CD4-positive, CD25-positive, alpha-beta regulatory T cell (primary cell): ENCODE measurements at places on chromosomes 6 and 20.

GRCh38 chr20:45322952-45323383 is 14.9 kb upstream of the MATN4 start:
- no peak for DNase-seq

- DNase-seq, result no peak
These were observed 19.6 kb upstream of the RREB1 start for GRCh38 chr6:7088076-7088742.

DNA sequence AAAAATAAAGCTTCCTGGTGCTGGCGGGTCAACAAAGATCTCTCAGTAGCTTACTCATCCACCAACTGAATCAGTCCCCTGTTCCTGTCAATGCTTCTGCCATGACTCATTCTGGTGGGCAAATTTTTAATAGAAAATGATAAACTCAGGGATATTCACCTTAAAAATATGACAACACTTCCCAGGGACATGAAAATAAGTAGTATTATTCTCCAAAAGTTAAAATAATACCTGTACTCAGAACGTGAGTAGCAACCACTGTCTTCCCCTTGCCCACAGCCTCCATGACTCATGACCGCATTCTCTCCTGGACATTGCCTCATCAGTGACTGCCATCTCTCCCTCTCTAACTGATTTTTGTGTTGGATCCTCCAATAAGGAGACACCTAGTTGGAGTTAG is 552.3 kb downstream of the KIF16B start:
- no peak for DNase-seq

DNA sequence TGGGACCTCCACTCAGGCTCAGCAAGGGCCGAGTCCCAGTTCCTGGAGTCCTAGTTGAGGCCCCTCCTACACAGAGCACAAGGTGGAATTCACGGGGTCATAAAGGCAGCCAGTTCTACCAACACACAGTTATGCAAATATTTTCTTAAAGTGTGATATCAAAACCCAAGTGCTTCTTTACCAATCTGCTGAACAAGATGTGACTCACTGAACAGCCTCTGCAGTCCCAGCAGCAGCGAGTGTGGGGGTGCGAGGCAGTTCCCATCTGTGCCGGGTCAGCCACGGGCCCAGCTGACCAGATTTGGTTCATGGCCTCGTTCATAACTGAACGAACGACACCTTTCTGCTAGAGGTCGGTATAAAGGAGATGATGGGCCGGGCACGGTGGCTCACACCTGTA is 4.5 kb upstream of the TCEA2 start:
- DNase-seq, result no peak

- DNase-seq, result no peak
These were observed 3.3 kb downstream of the RAB22A start for GRCh38 chr20:58312836-58313235.

DNA sequence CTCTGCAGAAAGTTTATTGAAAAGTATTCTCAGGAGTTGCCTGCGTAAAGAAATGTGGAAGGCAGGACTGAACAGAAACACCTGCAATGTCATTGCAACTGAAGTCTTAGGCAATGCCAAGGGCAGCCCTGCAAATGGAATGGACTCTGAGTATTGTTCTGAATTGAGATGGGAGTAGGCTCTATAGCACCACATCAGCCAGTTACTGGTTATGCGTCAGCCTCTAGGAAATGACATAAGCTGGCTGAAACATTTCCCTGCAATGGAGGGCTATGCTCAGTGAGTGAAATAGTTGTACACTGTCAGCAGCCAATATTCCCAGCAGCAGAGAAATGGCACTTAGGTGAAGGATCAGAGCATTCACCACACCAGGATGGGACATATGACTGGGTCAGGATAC is 13.8 kb upstream of the GJE1 start:
- DNase-seq, result no peak

- DNase-seq, result no peak
These were observed 229.7 kb upstream of the MARCKS start for GRCh38 chr6:113627480-113627879.

GRCh38 chr20:64210656-64211369 is 44.7 kb upstream of the PCMTD2 start:
- DNase-seq, result no peak

DNA sequence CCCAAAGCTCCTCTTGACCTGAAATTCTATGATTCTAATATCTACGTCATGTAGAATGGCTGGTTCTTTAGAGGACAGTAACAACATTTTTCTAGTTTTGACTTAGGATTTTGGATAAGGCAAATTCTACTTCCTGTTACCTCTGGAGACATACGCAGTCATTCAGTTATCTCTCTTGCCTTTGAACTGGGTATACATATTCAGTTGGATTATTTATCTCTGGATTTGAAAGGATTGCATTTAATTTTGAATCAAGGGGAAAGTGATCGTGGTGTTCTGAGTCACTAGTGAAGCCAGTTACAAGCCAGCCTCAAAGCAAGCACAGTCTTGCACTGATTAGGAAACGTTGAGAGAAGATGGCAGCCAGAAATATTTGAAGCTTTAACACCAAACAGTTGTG is 35.3 kb upstream of the BCAS1 start:
- DNase-seq, result no peak

- DNase-seq, result no peak
These were observed 505.0 kb downstream of the PRKN start for GRCh38 chr6:162222521-162222920.

- no peak for DNase-seq
These were observed 13.6 kb upstream of the SPO11 start for GRCh38 chr20:57315976-57316480.

DNA sequence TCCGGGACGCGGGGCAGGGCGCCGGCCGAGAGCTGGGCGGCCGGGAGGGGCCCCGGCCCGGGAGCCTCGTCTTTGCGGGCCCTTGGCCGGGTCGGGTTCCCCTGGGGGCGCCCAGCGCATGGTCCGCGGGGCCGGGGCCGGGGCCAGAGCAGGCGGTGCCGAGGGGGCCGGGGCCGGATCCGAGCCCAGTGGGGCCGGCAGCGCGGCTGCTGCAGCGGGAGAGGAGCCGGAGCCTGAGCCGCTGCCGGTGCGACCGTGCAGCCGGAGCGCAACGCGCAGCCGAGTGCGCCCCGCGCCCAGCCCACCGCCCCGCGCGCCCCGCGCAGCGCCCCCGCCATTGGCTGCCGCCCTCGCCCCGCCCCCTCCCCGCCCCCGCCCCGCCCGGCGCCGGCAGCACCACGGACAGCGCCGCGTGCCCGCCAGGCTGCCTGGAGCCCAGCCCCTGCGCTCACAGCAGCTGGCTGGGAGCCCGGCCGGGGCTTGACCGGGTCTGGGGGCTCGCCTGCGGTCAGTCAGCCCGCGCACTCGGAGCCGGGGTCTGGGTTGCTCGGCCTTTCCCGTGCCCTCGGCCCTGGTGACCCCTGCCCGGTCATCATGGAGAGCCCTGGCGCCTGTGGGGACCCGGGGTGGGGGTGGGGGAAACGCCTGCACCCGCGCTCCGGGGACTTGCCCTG is at the start of gene HRH3:
Gene HRH3, minus strand, starts transcription at position 287 of the 674 bp plus-strand sequence. CDS start 308 bp downstream, outside the sequence.
- peak; percentile 32 for DNase-seq

DNA sequence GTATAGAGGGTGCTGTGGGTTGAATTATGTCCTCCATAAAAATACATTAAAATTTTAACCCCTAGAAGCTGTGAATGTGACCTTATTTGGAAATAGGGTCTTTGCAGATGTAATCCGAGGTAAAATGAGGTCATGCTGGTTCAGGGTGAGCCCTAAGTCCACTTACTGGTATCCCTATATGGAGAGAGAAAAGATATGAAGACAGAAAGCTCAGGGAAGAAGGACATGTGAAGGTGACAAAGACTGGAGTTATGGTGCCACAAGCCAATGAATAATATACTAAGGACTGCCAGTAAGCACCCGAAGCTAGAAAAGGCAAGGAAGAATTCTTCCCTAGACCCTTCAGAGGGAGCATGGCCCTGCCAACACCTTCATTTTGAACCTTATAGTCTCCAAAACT is 50.2 kb downstream of the PLN start:
- no peak for DNase-seq

DNA sequence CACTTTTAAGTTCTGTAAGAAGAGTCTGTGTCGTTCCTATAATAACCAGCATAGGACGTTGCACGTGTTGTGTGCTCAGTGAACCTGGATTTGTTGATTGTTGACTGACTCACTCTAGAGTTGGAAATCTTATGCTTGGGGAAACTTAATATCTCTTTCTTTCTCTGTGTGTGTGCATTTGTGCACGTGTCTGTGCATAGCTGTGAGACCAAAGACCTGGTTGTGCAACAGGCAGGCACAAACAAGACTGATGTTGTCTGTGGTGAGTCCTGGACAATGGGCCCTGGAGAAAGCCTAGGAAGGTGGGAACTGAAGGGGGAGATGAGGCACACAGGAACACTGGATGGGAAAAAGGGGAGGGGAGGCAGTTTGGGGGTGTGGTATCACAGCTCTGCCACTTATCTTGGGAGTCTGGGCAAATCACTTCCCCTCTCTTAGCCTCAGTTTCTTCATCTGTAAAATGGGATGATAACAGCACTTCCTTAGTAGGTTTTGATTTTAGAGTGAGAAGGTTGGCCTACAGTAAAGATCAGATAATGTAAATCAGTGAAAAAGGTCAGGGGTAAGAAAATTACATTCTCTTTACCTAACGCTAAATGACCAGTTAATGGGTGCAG is 8.4 kb downstream of the CD40 start:
- DNase-seq, result no peak

DNA sequence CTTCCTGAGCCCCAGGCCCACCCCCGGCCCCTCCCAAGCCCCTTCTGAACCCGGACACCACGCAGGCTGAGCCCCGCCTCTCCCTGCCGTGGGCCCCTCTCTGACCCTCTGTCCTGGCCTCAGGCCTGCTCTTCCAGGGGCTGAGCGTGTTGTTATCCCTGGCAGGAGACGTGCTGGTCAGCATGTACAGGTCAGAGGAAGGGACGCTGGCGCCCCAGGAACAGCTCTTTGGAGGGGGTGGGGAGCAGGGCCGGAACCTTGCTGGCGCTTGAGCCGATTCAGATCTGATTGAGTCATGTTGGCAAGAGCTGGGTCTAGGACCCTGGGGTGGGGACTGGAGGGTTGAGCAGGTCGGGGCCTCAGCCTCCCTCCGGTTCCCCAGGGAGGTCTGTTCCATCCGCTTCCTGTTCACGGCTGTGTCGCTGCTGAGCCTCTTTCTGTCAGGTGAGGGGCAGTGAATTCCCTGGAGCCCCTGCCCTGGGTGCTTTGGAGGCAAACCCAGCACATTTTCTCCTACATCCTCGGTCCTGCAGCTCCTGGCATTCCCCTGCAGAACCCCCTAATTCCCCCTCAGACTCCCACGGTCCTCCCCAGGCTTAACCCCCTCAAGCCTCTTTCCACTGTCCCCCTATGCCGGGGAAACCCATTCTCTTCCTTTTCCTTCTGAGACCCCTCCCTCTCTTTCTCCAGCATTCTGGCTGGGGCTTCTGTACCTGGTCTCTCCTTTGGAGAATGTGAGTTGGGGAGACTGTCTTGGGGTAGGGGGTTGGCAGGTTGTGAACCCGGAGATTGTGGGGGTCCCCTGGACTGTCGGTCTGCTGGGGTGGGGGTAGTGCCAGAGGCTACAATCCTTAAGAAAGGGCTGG is 2.0 kb downstream of the SPAG4 start:
- peak; percentile 40 for DNase-seq

- no peak for DNase-seq
These were observed 1.8 kb downstream of the GATA5 start for GRCh38 chr20:62473717-62474603.

- no peak for DNase-seq
These were observed 23.9 kb downstream of the EDN1 start for GRCh38 chr6:12313992-12314589.

- no peak for DNase-seq
These were observed 39.3 kb downstream of the DTNBP1 start for GRCh38 chr6:15623276-15624116.

DNA sequence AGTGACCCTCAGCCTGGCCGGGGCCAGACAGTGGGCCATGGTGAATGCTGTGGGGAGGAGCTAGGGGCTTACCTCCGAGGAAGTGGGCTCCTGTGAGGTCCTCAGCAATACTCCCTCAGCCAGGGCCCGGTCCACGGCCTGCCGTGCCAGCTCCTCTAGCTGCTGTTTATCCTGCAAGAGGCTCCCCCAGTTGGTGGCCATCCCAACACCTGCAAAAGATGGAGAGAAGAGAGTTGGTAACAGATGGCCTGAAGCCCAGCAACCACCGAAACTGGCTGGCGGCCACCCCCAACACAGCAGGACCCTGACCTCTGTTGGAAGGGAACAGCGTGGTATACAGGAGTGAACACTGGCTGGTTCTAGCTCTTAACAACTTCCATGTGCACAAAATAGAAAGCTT is 4.0 kb downstream of the GSS start:
- DNase-seq, result no peak

- no peak for DNase-seq
These were observed 99.8 kb downstream of the FILIP1 start for GRCh38 chr6:75393806-75394205.

GRCh38 chr6:165204807-165205545 is 104.4 kb downstream of the C6orf118 start:
- no peak for DNase-seq

DNA sequence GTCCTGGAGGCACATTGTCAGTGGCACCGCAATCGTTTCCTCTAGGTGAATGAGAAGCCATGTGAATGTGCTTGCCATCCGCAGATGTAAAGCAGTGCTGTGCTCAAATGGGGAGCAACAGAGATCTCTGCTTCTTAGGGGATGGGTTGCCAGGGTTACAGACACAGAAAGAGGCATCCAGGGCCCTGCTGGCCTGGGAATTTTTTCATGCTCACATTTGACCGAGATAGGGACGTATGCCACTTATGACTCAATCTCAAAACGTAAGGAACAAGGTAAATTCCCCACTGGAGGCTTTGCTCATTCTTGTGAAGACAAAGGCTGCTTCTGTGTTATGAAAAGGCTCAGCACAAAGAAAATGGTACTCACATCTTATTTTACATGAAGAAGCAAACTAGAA is 11.0 kb downstream of the C6orf118 start:
- DNase-seq, result no peak

DNA sequence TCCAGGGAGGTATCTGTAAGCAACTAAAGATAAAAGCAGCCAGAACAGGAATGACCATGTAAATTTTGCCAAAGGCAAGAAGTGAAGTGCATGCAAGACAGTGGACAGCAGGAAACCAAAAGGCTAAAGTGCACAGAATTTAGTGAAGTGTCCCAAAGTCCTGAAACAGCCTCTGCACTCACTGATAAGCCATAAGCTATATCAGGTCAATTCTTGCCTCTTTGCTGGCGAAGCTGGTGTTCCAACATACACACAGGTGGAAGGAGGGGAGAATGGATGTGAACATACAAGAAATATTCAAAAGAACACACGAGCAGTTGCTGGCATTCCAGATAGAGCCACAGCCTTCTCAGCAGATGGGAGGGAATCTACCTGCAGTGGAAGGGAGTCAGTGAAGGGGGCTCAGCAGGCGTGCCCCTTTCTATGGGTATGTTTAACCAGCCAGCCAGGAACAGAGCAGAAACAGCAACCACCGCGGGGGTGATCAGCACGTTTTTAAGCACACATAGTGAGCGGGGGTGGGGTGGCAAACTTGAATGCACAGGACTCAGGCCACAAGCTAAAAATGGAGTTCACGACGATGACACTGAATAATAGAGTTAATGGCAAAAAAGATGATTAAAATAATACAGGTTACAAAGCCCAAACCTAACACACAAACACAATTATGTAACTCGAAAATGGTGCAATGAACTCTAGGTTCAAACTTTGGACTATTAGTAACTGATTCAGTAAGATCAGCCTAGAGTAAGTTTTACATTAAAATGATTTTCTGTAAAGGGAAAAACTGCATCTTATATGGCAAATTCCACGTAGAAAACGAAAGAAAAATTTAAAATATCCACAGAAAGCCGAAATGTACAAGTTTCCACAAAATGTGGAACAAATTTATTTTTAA is 1.2 kb downstream of the ECI2 start:
- DNase-seq, result peak; percentile 55

- DNase-seq, result no peak
These were observed 300.0 kb upstream of the MAN1A1 start for GRCh38 chr6:119649531-119649930.

GRCh38 chr20:295804-296203 is 1.6 kb upstream of the ZCCHC3 start:
- DNase-seq, result no peak
